RCC 7860 (cell line): ENCODE measurements at places on chromosomes 7 and 10.

DNA sequence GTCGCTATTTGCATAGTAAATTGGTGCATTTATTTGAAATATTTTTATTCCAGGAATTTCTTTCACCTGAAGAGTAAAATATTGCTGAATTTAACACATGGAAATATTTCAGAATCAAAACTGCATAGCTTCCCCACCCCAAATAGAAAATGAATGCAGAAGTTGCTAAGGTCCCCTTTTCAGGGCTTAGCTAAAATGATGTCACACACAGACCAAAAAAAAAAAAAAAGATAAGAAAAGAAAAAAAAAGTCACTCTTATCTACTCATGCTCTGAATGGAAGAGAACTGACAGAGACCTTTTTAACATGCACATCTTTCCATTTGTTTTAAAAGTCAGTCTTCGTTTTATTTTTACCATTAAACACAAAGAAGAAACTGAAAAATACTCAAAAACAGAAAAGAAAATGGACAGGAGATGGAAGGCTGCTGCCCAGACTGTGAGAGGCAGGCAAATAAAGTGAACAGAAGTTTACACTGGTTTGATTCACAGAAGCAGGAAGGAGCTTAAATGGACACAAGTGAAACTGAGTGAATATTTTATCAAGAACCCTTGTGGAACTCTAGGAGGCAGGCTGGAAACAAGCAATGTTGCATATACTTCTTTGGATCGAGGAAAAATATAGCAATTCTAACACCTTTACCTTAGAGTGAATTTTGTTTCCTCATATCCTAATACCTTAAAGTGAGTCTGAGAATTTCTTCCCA is 32.0 kb downstream of the PSMC2 start:
- DNase-seq = no peak

DNA sequence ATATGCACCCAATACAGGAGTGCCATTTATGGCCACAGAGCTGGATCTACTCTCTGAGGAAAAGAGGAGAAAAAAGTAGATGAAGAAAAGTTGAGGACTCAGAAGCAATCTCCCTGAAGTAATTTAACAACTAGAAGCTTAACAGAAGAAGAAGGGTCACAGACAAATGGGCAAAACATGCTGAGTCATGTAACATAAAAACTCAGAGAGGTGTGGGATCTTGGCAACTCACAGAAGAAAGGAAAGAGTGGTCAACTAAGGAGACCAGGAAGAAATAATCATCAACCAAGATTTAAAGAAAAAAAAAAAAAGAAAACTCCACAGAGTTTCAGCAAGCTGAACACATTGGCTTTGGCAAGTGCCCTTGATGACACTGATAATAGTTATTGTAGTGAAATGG is 51.8 kb upstream of the BET1 start:
- peak; percentile 94 for DNase-seq

DNA sequence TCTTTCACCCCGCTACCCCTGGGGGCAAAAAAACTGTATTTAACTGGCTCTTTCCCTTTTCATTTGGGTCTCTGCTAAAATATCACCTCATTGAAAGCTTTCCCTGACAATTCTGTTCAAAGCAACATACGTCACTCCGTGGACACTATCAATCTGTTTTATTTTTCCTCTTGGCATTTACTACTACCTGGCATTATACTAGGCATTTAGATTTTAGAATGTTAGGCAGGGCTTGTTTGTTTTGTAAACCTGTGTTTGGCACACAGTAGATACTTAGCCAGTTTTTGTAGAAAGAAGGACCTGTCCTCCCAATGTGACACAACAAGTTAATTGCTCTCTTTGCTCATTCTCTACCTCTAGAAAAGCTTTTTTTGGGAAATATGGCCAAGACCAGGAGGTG is 26.5 kb upstream of the PDK4 start:
- DNase-seq = no peak

DNA sequence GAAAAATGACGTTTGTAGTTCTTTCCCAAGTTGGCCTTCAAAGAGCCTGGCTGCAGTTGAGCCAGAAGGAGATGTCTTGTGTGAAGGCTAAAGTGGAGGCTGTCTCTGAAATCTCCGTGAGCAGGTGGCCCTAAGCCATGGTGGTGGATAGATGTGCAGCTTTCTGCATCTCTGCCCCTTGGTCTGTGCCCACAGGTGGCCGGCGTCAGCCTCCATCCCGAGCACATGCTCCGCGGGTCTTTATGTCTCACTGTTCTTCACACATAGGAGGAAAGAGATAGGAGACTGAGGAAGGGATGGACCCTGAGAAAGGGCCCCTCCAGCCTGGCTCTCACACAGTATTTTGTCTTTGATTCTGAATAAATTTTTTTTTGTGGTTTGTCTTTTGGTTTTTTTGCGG is 30.3 kb upstream of the SLC26A4 start:
- DNase-seq = no peak

GRCh38 chr7:90233569-90233968 is 11.4 kb upstream of the CFAP69 start:
- no peak for DNase-seq

DNA sequence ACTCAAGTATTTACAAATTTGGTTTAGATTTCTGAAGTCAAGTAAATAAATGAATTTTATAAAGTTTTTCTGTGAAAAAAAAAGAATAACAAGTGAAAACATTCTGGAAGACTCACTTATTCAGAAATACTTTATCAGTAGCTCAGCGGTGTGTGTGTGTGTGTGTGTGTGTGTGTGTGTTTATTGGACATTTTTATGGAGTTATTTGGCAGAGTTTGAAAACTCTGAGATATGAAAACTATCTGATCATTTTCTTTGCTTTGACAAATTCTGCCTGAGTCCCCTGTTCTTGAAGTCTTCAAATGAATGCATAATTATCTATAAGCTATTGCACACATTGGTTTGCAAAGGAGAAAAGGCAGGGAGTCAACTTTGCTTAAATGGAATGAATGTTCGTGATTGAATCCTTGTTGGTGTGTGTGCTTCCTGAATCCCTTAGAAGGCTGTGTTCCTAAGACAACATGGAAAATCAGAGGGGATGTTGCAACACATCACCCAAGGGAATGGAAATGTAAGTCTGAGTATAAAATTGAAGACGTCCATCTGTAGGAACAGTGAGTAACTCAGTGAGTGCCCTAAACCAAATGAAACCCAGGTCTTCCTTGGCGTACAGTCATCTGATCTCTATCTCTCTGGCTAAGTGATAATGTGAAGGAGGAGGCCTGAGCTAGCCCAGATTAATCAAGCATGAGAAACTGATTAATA is 160.9 kb downstream of the REEP3 start:
- DNase-seq = no peak

GRCh38 chr10:128077155-128077875 is 48.9 kb downstream of the MKI67 start:
- no peak for DNase-seq

GRCh38 chr10:120431251-120431651 is 25.8 kb upstream of the PLPP4 start:
- DNase-seq = no peak

DNA sequence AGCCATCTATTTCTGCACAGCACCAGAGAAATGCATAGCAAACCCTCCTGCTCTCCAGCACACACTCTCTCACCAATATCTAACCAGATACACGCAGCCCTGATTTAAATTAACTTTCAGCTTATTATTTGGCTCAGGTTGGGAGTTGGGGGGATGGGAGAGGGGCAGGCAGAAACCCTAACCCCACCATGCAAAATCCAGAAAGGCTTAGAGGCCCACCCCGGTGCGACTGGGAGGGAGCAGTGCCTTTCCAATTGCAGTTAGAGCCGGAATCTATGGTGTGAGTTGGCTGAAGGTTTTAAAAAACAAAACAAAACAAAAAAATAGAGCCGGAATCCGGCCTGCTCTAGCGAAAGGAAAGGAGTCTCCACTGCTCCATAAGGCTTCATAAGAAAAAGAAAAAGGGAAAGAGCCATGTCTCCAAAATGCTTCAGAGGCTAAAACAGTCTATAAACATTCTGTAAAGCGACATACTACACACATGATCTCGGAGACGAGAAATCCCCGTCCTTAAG is 2.9 kb downstream of the IGF2BP3 start:
- no peak for DNase-seq

GRCh38 chr7:107173691-107174406 is 5.0 kb downstream of the HBP1 start:
- DNase-seq = no peak

- DNase-seq = no peak
Measured at GRCh38 chr7:75804705-75805104, 8.9 kb downstream of the CCL24 start.

- DNase-seq = peak; percentile 91
Measured at GRCh38 chr10:28072573-28072972, 73.7 kb upstream of the ODAD2 start.

- DNase-seq = no peak
Measured at GRCh38 chr7:95407751-95408150, 11.6 kb upstream of the PON3 start.

GRCh38 chr10:32972460-32972859 is 14.4 kb upstream of the ITGB1 start:
- no peak for DNase-seq
